Stimulated activated CD8-positive, alpha-beta memory T cell treated with anti-CD3 and anti-CD28 coated beads, Interleukin-7, amount 100 ng/mL, for 1 hour (primary cell): ENCODE measurements at places on chromosomes 3 and 15.

DNA sequence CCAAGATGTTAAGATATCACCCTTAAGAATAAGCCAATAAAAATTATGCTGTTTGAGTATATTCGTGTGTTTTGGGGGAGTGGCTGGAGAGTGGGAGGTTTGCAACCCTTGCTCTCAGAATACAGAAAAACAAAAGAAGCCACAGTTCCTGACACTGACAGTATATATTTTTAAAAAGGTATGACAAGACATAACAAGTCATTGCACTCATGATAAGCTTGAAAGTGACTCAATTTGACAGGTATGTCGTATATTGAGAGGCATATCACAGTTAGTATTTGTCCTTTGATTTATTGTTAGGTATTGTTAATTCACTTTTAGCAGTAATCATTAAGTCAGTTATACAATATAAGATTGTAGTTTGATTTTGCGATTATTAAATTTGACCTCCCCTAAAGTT, 73.1 kb upstream of the TSC22D2 start:
- DNase-seq = no peak

DNA sequence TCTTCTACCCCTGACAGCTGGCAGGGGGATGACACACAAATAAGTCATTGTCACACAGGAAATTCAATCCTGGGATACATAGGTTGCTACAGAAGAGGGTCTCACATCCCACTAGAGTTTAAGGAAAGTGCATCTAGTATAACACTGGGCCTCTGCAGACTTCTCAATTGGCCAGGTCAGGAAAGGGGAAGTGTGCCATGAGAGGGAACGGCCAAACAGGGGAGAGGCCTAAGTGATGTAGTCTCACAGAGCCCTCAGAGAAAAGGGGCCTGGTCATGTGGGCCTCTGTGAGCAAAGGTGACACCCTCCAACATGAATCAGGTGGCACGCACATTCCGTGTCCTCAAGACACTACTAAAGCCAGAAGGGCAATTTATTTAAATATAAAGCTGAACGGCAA, 11.2 kb downstream of the ZXDC start:
- no peak for DNase-seq

DNA sequence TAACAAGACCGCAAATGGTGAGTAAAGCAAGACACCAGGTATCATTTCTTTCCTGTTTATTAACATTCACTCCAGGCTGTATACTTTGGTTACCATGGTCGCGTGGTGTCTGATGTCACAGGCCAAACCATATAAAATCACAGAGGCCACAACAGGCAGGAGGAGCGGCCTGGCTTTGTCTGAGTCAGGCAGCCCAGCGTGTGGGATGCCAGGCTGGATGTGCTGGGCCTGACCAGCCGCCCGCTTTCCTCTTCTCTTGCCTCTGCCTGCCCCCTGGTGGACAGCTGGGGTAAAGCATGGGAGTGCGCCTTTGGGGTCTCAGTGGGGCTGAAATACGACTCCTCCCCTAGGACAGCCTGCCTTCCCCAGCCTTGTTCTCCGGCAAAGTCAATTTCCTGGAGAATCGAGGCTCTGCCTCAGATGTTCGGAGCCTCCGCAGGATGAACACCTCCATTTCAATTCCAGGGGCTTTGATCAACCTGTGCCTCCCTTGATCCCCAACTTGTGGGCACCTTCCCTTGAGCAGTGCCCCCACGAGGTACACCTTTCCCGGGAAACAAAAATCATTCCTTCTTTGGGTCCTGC, 78.2 kb downstream of the CCNL1 start:
- peak; percentile 71 for DNase-seq

DNA sequence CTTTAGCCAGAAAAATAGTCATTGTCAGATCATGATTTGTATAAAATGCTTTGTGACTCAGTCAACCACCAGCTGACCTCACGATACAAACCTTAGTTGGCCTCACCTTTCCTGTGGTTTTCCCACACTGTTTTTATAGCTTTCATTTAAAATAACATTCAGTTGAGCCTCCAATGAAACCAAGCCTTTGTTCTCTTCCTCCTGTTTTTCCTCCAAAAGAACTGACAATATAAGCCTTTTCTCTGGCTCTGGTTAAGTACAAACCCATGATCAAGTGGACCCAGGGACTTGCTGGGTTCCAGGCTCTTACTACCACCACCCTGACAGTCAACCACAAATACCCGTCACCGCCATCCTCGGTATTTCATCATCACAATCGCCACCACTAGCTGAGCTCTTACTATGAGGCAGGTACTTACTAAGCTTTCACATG, 81.7 kb downstream of the TAMM41 start:
- DNase-seq = no peak

DNA sequence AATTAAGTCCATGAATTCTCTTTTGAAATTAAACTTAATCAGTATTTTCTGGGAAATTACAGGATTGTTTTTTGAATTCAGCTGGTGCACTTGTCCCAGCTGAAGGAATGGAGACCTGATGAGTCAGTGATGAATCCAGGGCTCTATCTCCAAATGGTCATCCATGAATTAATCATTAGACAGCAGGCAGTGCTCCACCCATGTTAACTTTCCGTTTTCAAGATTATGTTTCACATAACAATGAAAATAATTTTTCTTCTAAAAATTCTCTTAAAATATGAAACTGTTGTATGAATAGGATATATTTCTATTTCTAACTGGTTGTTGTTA, 13.9 kb upstream of the PAQR9 start:
- DNase-seq = no peak

- DNase-seq = no peak
These were observed 156.1 kb downstream of the ROBO2 start for GRCh38 chr3:77195766-77196545.

DNA sequence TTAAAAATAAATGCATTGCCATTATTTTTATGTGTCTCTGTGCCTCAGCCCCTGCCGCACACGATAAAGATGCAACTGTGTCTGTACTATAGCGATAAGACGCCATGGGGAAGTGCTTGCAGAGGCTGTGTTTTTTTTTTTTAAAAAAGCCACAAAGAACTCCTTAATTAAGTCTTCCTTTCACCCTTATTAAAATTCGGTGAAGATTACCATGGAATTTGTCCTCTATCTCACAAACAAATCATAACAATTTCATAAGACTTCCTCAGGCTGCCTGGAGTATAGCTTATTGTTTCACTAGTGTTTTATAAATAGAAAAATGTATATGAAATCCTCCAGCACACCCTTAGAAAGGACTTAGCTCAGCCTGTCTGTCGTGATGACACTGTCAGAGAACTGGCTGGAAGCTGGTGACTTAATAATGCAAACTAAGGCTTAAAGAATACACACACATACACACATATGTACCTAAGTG, 374.8 kb upstream of the SLCO3A1 start:
- no peak for DNase-seq

DNA sequence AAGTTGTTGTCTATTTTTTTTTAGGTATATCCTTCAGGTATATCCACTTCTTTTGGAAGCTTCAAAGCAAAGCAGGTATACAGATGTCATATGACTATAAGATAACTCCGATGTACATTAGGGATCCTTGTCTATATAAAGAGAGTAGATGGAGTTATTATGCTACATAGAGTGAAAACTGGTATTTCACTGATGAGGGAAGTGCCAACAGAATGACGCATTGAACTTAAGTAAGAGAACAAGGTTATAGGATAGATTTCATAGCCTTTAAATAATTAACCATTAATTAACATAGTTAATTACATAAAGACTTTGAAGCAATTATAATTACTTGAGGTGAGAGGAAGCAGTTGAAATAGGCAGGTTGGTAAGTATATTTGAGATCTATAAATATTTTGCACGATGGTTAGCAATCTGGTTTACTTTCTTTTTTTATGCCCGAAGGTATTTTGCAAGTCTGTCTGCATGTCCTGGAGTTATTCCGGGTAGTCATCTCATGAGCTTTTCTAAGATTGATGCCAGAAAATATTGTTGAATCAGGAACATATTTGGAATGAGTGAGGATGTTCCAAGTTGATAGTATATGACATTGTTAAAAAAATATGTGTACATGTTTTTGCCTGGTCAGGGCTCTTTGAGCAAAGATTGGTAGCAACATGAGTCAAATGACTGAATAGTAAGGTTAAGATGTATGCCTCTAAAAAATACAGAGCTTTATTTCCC, 299.5 kb upstream of the KCNMB2 start:
- no peak for DNase-seq

DNA sequence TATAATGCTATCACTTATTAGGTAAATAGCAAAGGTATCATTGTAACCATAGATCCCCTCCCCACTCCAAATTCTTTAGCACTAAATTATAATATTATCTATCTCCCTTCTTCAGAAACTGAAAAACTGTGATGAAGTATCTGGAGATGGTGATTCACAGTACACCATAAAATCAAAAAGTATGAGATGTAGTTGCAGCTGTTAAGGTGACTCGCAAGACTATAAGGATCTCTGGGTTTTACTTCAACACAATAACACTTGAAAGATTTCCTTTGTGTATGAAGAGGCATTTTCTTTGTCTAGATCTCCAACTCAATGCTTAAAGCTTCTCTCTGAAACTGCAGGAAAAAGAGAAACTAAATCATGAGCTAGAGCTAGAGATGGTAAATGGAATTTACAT, 46.9 kb downstream of the IFT57 start:
- DNase-seq = no peak
